ENCODE measurements at places on chromosomes 6 and 20. TPM values are rescaled to one million over a fixed set of nuclear protein-coding genes. Genes with fewer than 3 reads are reported as not detected.

NRN1 gene
- 34.5 TPM for total RNA-seq

GRCh38 chr20:23547613-23548012 is 20.7 kb downstream of the CST9L start:
- DNase-seq, result no peak

GRCh38 chr6:2693231-2693630 is 57.5 kb downstream of the MYLK4 start:
- DNase-seq, result no peak

DNA sequence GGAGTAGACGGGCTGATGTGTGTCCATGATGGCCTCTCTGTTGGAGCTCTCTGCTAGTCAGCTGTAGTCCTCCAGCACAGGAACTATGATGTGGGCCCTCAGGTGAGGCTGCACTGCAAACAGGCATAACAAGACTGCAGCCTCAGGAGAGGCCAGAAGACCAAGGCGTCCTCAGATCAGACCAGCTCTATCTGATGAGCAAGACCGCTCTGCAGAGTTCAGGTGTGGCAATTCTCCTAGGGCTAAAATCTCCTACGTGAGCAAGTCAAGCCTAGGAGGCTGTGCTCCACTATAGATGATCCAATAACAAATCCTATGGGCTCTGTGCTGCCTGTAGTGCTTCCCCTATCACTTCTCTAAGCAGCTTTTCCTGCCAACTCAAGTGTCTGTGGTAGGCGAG is 633.4 kb upstream of the SYNCRIP start:
- DNase-seq, result no peak

DNA sequence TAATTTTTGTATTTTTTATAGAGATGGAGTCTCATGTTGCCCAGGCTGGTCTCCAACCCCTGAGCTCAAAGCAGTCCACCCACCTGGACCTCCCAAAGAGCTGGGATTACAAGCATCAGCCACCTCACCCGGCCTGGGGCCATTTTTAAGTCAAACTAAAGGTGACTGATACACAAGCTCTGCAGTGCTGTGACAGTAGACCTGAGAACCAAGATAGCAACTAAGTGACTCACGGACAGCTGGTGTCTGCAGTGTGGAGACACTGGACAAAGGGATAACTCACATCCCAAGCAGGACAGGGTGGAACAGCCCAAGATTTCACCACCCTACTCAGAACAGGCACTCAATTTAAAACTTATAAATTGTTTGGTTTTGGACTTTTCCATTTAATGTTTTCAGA is 402.5 kb downstream of the CD83 start:
- no peak for DNase-seq

DNA sequence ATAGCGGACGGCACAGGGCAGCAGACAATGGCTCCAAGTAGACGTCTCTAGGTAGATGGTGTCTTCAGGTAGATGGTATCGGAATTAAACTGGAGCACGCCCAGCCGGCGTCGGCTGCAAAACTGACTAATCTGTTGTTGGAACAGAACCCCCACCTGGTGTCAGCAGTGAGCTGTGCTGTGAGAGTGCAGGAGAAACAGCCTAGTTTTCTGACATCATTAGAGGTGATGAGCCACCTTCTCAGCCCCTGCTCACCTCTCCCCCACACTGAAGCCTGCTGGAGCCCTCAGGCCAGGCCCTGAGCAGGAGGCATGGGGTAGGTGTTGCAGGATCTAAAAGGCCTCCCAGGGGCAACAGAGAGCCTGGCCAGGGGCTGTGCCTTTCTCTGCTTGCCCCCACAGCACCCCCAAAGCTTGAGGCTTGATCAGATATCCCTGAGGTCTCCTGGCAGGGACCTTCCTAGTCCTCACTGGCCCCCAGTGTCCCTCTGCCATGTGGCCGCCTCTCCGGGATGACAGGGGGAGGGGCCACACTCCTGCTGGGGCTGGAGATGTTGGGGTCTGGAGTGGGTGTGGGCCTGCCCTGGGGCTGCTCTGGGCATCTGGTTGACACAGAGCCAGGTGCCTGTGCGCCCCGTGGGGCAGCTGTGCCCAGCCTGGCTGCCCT is 6.9 kb upstream of the HELZ2 start:
- no peak for DNase-seq
